ENCODE measurements at places on chromosomes 7 and 10. TPM values are rescaled to one million over a fixed set of nuclear protein-coding genes. Genes with fewer than 3 reads are reported as not detected.

DNA sequence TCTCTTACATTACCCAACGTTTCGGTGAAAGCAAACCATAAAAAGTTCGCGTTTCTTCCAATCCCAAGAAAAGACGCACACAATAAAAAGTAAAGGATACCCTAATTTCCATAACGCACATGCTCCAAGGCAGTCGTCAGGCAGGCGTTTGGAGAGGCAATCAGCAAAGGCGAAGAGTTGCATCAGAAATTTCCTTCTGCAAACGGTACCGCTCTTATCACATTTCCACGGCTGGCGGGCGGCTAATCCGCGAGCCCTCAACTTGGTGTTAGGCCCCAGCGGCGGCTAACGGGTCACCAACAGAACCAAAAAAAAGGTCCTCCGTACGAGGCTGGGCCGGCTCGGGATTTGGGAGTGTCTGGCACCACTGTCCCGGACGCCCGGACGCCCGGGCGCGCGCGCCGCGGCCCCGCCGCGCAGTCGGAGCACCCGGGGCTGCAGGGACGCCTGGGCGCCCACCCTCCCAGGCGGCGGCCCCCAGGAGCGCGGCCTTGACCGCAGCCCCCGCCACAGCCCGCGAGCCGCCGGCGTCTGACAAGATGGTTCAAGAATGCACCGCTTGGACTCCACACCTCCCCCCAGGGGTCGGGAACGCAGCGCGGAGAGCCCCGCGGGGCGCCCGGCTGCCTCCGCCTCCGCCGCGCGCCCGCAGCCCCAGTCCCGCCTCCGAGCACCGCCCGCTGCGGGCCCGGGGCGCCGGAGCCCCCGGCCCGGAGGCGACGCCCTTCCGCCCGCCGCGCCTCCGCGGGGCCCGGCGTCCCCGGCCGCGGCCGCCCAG lies 9.8 kb upstream of the GRB10 start:
- peaks cover 57% of the 10 kb centered on the region for H3K27me3 ChIP-seq
- peak overlapping the region; percentile 86 for H3K4me3 ChIP-seq
- peaks cover 2% of the 10 kb centered on the region for H3K36me3 ChIP-seq

DNA sequence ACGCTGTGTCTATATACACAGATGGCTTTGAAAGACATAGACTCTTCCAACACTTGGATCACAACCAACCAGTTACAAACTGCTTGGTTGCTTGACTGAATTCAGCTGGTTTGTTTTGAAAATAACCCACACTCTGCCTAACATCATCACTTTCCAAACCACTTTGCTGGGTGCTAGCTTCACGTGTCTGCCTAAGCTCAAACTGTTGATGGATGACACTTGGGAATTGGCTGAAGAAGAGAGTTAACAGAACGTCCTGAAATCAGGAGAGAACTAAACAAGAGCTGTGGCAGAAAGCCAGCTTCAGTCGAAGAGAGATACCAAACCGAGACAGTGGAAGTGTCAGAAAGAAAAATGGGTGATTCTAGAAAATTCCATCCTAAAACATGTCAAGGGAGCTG lies 420.8 kb upstream of the AUTS2 start:
- no peaks in the 10 kb centered on the region for H3K27me3 ChIP-seq
- no peak overlapping the region for H3K27ac ChIP-seq
- H3K4me1 ChIP-seq = no peaks in the 10 kb centered on the region
- no peak for DNase-seq
- H3K36me3 ChIP-seq = no peaks in the 10 kb centered on the region

DNA sequence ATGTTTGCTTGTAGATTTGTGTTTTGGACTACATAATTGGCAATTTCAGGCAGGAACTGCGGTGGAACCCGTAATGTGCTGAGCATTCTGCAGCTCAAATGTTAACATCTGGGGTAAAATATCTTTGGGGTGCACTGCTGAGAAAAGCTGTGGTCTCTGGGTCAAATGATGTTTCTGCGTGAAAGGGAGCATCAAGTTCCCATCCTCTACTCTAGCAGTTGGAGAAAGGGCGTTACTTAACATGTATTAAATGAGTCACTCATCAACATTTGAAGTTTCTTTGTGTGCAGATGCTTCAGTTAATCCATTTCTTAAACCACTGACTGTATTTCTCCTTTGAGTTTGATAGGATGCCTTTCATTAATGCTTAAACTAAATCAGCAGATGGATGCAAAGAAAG lies 273.1 kb upstream of the PITRM1 start:
- H3K27me3 ChIP-seq = peaks cover 10% of the 10 kb centered on the region
- peaks cover 4% of the 10 kb centered on the region for H3K36me3 ChIP-seq
- no peak for DNase-seq
- no peak overlapping the region for H3K27ac ChIP-seq
- H3K4me1 ChIP-seq = no peaks in the 10 kb centered on the region

DNA sequence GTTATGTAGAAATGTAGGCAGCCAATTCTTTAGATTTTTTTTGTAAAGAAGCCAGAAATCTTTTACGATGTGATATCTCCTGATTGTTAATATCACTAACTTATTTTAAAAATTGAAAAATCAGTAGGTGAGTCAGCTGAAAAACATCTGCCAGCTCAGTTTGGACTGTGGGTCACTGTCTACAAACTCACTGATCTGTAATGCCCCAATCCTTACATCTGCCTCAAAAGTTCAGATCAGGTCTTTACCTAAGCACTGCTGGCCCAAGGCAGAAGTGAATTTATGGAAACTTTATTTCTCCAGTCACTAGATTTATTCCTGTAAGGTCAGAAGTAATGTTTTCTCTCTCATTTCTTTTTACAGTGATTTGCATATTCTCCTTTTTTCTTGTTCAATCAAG lies 31.0 kb upstream of the FAM13C start:
- no peak overlapping the region for H3K27ac ChIP-seq
- H3K27me3 ChIP-seq = no peaks in the 10 kb centered on the region
- H3K4me1 ChIP-seq = no peaks in the 10 kb centered on the region
- no peak overlapping the region for H3K4me3 ChIP-seq

ETV1 gene
- total RNA-seq = not detected

ITGB8 gene
- total RNA-seq = 0.37 TPM

PLA2G12B gene
- not detected for total RNA-seq
